Upper lobe of right lung (tissue), 1 donor: ENCODE measurements at places on chromosomes 2 and 18. TPM values are rescaled to one million over a fixed set of nuclear protein-coding genes. Genes with fewer than 3 reads are reported as not detected.

MAP3K19 gene
- not detected for total RNA-seq

IL18R1 gene
- total RNA-seq, result 26.5 TPM

FBXO15 gene
- 0.81 TPM for total RNA-seq

DNA sequence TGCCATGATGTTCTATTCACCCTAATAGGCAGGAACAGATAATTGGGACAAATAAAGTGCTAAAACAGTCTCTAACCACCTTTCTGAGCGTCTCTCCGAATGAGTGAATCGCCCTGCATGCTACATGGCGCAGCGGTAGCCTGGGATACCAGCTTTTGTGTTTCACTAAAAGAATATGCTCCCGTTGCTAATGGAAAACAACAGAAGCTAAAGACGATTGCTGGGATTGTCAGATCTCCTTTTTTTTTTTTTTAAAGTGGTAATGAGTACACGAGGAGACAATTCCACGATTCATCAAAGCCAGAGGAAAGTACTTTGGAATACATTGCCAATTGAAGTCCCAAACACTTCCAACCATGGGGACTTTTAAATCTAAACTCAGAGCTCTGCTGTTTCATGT lies 1815.3 kb upstream of the CELF4 start:
- no peaks in the 10 kb centered on the region for H3K27me3 ChIP-seq
- H3K36me3 ChIP-seq, result no peaks in the 10 kb centered on the region
- H3K4me3 ChIP-seq, result no peak overlapping the region
- H3K27ac ChIP-seq, result no peak overlapping the region

DNA sequence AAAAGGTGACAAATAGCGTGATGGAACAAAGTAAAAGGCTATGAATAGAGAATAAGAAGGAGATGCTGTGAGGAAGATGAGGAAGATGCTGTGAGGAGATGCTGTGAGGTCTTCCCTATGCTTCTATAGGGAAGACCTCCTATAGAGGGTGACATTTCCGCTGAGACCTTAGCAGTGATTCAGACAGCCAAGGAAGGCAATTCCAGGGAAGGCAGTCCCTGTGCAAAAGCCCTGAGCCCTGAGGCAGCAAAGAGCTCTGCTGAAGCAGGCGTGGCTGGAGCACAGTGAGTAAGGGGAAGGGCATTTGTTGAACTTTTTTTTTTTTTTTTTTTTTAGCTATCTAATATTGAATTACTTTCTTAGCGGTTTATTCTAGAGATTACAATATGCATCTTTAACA lies 142.7 kb upstream of the FOSL2 start:
- H3K27ac ChIP-seq, result no peak overlapping the region
- no peaks in the 10 kb centered on the region for H3K4me1 ChIP-seq
- DNase-seq, result no peak
- H3K36me3 ChIP-seq, result peaks cover 3% of the 10 kb centered on the region

AKAIN1 gene
- total RNA-seq, result not detected

SIX2 gene
- total RNA-seq, result not detected

- H3K27me3 ChIP-seq, result no peaks in the 10 kb centered on the region
- no peaks in the 10 kb centered on the region for H3K4me1 ChIP-seq
- H3K4me3 ChIP-seq, result no peak overlapping the region
- H3K27ac ChIP-seq, result no peak overlapping the region
- no peaks in the 10 kb centered on the region for H3K36me3 ChIP-seq
Measured at GRCh38 chr2:160859096-160859495, 301.1 kb upstream of the TANK start.

ALPG gene
- 0.49 TPM for total RNA-seq

RRM2 gene
- 2.3 TPM for total RNA-seq
